ENCODE measurements at places on chromosomes 6 and 20.

GRCh38 chr20:3233131-3233990 is 5.6 kb downstream of the SLC4A11 start:
- no peak for DNase-seq

DNA sequence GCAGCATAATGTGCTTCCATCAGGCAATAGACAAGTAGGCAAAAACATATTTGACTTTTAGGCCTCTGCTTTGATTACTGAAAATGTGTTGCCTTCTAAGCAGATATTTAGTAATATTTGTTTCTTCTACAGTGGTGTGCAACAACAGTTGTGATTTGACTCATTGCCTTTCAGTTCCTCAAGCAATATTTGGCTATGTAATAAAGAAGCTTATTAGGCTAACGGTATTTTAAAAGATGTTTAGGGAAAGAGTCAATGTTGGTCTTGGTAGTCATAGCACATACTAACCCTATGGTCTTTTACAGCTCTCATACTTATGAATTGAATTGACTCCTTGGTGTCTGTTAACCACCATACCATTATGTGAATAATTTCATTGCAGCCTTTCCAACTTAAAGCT is 124.1 kb downstream of the GRIK2 start:
- no peak for DNase-seq

DNA sequence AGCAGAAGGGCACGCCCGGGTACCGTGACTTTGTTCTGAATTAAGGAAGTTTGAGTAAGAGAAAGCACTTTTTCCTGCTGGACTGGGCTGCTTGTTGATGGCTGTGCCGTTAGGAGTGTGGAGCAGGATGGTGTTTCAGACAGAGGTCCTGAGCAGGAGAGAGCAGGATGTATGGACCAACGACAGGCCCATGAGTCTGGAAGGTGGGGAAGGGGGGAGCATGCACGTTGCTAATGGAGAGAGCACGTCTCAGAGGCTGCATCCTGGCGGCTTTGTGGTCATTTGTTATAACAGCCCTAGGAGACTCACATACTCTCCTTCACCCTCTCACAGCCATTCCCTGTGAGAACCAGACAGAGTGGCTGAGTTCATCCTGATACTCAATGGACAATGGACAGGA is 56.8 kb downstream of the PHACTR3 start:
- DNase-seq: peak; percentile 40

DNA sequence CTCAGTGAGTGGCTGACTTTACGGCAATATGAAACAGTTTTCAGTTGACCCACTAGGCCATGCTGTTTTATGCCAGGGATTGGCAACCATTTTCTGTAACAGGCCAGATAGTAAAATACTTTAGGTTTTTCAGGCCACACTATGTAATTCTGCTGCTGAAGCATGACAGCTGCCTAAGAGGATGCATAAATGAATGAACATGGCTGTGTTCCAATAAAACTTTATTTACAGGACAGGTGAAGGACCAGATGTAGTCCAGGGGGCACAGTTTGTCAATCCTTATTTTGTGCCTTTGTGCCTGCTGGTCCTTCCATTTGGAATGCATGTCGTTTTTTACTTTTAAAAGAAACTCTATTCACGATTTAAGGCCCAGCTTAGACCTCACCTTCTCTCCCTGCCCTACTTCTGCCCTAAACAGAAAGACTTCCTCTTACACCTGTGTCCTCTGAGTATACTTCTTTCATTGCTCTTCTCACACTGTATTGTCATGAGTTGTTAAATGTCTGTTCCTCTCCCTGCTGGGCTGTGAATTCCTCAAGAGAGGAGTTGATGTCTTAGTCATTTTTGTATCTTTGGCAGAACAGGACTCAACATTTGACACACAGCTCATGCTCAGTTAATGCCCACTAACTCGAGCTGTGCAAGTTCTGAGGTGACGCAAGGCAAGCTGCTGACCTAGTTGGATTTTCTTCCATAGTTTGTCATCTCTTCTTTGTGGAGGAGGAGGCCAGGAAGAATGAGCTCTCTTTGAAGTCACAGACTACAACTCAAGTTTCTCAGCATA is 90.1 kb upstream of the MAP7 start:
- no peak for DNase-seq

- DNase-seq: no peak
These were observed 96.3 kb downstream of the BMP2 start for GRCh38 chr20:6863798-6864201.

DNA sequence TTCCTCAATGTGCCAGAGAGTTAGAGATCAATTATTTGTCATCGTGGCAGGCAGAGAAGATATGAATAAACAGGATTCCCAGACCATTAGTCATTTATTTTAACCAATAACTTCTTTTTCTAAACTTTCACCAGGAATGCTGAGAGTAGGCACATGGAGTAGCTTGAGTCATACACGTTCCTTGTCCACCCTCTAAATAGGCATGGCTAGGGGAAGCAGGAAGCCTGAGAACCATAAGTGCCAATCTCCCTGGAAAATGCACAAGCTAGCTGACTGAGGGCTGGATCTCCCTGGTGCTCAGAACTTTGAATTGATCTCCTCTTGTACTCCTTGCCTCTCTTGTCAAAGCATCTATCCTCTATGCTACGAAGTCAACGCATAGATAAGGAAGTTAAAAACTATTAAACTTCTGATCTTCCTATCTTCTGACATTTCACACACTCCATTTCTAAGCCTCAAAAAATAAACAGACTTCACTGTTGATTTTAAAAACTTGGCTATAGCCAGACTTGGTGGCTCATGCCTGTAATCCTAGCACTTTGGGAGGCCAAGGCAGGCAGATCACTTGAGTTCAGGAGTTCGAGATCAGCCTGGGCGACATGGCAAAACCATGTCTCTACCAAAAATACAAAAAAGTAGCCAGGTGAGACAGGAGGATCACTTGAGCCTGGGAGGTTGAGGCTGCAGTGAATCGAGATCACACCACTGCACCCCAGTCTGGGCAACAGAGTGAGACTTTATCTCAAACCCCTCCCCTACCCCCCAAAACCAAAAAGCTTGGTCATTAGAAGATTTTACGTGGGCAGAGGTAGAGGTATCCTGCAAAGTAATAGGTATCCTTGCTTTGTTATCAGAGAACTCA is 11.8 kb downstream of the ADTRP start:
- DNase-seq: no peak

DNA sequence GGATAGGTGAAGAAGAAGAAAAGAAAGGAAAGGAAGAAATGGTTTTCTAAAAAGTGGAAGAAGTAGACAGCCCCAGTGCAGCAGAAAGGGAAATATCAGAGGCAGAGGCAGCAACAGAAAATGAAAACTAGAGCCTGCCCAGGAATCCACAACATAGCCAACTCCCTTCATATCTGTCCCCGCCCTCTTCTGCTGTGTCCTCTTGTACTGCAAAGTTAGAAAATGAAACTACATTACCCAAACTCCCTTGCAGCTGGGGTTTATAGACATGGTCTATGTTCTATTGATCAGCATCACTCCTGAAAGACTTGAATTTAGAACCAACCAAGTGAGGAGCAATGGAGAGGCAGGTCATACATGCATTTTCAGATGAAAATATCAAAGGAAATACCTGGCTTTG is 200.5 kb upstream of the PHACTR1 start:
- no peak for DNase-seq

DNA sequence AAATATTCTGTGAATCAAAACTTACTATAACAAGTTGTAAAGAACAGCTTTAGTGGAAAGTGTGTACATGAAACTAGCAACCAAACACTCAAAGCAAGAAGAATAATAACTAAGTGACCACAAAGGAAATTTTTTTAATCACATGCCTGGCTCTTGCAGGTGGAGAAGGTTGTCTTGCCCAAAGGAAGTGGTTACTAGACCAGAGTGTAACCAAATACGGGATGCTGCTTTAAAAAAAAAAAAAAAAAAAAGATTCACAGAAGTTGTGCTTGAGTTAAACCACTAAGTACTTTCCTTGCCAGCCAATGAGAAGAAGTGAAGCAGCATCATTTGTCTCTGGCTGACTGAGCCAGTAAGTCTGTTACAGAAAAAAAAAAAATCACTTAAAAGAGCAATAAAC is 19.1 kb upstream of the HLA-DQB1 start:
- no peak for DNase-seq

DNA sequence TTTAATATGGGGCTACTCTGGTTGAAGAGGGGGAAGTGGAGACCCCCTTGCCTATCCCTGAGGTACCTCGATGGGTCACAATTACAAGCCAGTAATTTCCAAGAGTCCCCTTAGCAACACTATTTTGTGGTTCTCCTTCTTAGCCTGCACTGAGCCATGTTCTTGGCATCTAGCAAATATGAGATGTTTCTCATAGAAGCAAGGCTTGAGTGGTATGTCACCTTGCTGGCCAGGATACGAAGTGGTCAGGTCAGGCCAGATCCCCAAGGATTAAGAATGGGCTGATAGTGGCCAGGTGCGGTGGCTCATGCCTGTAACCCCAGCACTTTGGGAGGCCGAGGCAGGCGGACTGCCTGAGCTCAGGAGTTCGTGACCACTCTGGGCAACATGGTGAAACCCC is 2.1 kb upstream of the GHRH start:
- DNase-seq: no peak

GRCh38 chr6:163416557-163417253 is 2.2 kb downstream of the QKI start:
- DNase-seq: no peak

GRCh38 chr20:42276718-42277602 is 658.8 kb upstream of the CHD6 start:
- no peak for DNase-seq

- no peak for DNase-seq
These were observed 4.4 kb upstream of the GLP1R start for GRCh38 chr6:39044181-39044580.

GRCh38 chr6:169042061-169042460 is 211.6 kb downstream of the THBS2 start:
- no peak for DNase-seq

GRCh38 chr20:48679011-48679410 is 148.8 kb downstream of the PREX1 start:
- no peak for DNase-seq

GRCh38 chr6:105474234-105474633 is 71.4 kb upstream of the PREP start:
- no peak for DNase-seq

- DNase-seq: no peak
These were observed 254.4 kb downstream of the NRN1 start for GRCh38 chr6:5752391-5752680.

- no peak for DNase-seq
These were observed 144.4 kb downstream of the NFATC2 start for GRCh38 chr20:51398083-51398482.

GRCh38 chr6:13450628-13451027 is 36.8 kb downstream of the GFOD1 start:
- DNase-seq: no peak

DNA sequence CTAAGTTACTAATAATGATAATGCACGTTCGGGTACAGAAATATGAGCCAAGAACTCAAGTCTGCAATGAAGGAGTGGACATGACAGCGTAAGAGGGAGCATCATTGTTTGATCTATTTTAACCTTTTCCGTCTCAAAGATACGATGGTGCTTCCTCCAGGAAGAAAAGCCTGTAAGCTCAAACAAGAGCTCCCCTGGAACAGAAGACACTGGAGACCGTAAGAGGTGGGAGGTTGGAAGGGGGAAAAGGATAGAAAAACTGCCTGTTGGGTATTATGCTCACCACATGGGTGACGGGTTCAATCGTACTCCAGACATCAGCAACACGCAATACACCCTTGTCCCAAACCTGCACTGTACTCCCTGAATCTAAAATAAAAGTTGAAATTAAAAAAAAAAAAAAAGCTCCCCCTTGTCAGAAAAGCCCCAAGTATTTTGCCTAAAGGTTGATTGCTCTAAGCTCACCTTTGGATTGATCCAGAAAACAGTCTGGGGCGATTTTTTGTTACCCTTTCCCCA is 180.5 kb downstream of the TRIM27 start:
- no peak for DNase-seq

DNA sequence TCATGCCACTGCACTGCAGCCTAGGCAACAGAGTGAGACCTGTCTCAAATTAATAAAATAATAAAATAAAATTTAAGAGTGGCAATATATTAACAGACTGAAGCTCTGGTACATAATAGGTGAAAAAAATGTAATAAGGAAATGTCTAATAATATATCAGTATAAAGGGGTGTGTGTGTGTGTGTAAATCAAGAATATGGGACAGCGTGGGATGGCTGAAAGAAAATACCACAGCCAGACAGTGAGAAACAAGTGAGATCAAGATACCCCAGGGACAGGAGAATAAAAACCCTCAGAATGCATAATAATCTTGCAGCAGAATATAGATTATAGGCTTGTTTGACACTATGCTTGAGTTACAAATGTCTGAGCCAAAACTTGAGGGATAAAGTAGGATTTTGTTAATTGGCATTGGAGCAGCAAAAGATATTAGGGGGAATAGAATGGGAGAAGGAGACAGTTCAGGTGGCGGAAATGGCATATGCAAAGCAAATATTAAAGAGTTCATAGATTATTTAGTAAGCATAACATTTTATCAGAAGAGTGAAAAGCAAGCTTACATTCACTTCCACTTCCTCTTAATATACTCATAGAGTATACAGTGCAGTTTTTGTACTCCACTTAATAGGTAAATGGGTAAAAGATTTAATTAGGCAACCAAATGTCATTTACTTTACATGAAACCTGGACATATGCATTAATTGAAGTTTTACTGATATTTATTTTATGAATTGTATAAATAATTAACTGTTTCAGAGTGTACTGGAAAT is 398.5 kb upstream of the GJE1 start:
- DNase-seq: no peak

DNA sequence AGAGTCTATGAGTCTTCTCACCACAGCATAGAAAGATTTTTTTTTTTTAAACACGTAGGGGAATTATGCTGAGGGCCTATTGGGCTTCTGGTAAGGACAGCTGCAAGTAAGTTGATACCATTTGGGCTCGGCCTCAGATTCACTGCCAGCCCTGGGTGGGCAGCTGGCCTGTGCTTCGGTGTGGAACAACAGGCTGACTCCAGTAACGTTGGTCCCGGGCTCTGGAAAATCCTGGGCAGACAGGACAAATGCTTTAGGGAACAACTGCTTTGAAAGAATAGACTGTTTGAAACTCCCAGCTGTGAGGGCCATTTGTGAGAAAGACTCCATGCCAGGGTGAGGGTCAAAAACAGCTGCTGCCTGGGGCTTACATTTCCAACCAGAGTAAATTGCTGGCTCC is 366.5 kb downstream of the QKI start:
- peak; percentile 87 for DNase-seq

DNA sequence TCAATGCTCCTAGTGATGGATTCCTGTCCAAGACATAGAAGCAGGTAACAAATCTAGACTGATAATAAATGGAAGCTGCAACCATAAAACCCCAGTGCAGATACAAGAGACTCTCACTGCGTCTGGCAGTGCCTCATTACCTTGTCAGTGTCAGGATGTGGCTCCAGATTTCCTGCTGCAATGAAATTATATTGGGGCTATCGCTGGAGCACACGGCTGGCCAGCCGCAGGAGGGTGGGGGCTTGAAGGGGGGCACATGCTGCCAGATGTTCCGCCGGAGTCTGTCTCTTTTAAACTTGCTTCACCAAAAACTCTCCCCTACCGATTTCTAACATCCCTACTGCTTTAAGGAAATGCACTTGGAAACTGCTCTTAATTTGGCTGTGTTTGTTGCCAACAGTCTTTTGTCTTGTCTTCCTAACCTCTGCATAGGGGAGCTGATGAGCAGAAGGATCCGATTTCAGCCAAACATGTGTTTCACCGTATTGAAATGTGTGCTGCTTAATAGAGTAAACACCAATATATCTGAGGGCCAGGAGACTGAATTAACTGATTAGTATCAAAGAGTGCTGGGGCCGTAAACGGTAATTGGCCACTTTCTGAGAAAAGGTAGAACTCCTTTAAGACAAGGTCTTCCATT is 102.2 kb upstream of the EXOC2 start:
- DNase-seq: no peak
